ENCODE measurements at places on chromosomes 12 and 14. TPM values are rescaled to one million over a fixed set of nuclear protein-coding genes. Genes with fewer than 3 reads are reported as not detected.

DNA sequence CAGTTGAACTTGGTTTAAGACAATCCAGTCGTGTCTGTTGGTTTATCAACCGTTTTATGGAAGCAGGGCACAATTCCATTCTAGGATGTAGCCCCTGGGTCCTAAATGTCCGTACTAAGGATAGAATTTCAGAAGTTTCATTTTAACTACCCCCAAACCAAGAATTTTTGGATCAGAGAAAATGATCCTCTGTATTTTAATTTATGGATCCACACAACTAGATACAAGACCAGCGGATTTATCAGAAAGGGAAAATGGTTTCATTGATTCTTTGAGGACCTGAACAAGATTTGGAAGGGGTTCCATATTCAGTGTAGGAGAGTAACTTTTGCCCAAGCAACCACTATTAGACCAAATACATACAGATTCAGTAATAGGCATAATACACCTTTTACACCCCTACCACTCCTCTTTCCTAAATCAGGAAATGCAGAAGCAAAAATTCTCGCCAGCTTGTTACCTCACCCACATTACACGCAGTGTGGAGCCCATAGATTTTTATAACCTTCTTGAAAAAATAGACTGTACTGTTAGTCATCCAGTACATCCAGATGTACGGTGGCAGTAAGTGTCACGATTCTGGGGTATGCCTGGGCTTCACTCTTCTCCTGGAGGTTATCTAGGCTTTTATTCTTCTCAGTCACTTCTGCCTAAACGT lies 1.4 kb upstream of the FBXL14 start:
- peak overlapping the region; percentile 98 for H3K4me3 ChIP-seq
- no peak for DNase-seq
- H3K27ac ChIP-seq, result no peak overlapping the region
- H3K36me3 ChIP-seq, result peaks cover 15% of the 10 kb centered on the region
- H3K4me1 ChIP-seq, result peaks cover 27% of the 10 kb centered on the region
- no peaks in the 10 kb centered on the region for H3K27me3 ChIP-seq

HOXC9 gene
- not detected for total RNA-seq

ALG10 gene
- total RNA-seq, result 22.6 TPM

DNA sequence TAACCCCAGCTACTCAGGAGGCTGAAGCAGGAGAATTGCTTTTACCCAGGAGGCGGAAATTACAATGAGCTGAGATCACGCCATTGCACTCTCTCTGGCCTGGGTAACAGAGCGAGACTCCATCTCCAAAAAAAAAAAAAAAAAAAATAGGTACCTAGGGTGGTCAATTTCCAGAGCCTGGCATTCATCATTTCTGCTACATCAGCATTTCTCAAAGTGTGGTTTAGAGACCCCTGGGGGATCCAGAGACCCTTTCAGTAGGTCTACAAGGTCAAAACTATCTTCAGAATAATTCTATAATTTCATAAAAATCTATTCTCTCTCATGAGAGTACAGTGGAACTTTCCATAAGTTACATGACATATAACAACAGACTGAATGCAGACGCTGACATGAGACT lies 19.9 kb downstream of the CERS5 start:
- no peak overlapping the region for H3K27ac ChIP-seq
- peaks cover 25% of the 10 kb centered on the region for H3K4me1 ChIP-seq
- no peaks in the 10 kb centered on the region for H3K27me3 ChIP-seq
- no peak for DNase-seq
- H3K36me3 ChIP-seq, result peaks cover 7% of the 10 kb centered on the region

DNA sequence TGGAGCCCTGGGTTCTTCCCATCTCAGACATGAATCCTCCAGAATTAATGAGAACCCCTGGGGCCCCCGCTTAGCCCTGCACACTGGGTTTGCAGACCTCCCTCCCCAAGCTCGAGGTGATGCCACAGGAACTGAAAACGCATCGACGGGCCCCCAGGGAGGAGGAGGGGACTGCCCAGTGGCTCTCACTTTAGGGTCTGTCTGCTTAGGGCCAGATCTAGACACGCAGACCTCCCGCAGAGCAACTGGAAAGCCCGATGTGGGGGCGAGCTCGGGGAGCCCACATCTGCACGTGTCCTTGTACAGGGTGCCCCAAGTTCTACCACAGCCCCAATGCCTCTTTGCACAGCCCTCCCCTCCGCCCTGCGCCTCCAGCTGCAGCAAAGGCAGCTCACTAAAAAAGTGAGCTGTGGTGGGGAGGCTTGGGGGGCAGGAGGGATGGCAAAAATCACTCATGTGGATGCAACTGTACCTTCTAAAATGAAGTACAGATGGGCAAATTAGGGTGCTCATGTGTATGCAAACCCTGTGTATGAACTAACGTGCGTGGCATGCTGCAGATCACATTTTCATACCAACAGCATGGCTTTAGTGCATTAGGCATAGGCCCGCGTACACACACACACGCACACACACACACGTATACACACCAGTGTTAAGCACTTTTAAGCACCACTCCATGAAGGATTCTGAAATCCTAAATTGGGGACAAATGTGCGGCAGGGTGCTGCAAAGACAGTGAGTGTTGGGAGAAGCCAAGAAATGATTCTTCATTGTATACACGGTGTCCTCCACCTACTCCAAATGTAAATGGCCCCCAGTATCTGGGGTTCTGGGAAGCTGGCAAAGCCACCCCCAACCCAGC lies 99.9 kb upstream of the MAP1LC3B2 start:
- no peak overlapping the region for H3K4me3 ChIP-seq
- H3K27me3 ChIP-seq, result peaks cover 2% of the 10 kb centered on the region
- no peaks in the 10 kb centered on the region for H3K36me3 ChIP-seq
- H3K4me1 ChIP-seq, result no peaks in the 10 kb centered on the region
- no peak overlapping the region for H3K27ac ChIP-seq
- DNase-seq, result no peak

DNA sequence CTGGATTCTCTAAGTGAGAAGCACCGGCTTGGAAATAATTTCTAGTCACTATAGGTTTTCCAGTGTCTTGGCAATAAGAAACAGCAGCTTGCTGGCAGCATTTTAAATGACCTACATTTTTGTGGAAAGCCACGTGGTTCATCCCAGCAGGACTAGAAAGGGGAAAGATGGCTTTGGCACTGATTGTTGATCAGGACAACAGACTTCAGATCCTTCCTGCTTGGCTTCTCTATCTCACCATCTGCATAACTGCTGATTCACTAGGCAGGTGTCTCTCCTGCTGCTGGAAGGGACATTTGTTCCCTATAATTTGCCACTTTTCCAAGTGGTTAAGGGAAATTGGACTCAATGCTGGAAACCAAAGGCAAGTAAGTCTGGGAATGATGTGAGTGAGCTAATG lies 131.0 kb downstream of the TTC8 start:
- H3K4me3 ChIP-seq, result no peak overlapping the region
- no peak for DNase-seq
- H3K36me3 ChIP-seq, result no peaks in the 10 kb centered on the region
- H3K4me1 ChIP-seq, result no peaks in the 10 kb centered on the region
- peaks cover 10% of the 10 kb centered on the region for H3K27me3 ChIP-seq

- no peaks in the 10 kb centered on the region for H3K36me3 ChIP-seq
- peak overlapping the region; percentile 75 for H3K27ac ChIP-seq
- no peaks in the 10 kb centered on the region for H3K27me3 ChIP-seq
- no peaks in the 10 kb centered on the region for H3K4me1 ChIP-seq
- peak overlapping the region; percentile 45 for H3K4me3 ChIP-seq
These were observed 274.7 kb downstream of the DAD1 start for GRCh38 chr14:22314183-22314820.

- no peaks in the 10 kb centered on the region for H3K27me3 ChIP-seq
- no peak for DNase-seq
- peaks cover 22% of the 10 kb centered on the region for H3K36me3 ChIP-seq
- peaks cover 6% of the 10 kb centered on the region for H3K4me1 ChIP-seq
These were observed 44.4 kb downstream of the DDX51 start for GRCh38 chr12:132099739-132100138.

- peak; percentile 45 for DNase-seq
- no peaks in the 10 kb centered on the region for H3K36me3 ChIP-seq
- H3K27me3 ChIP-seq, result no peaks in the 10 kb centered on the region
These were observed 62.8 kb downstream of the HRK start for GRCh38 chr12:116818341-116818856.

GRCh38 chr12:103368167-103368566 lies 127.6 kb downstream of the C12orf42 start:
- no peak overlapping the region for H3K4me3 ChIP-seq
- no peak overlapping the region for H3K27ac ChIP-seq
- peaks cover 12% of the 10 kb centered on the region for H3K4me1 ChIP-seq
- H3K27me3 ChIP-seq, result no peaks in the 10 kb centered on the region
- no peaks in the 10 kb centered on the region for H3K36me3 ChIP-seq

GRCh38 chr12:22529281-22530060 lies 14.9 kb downstream of the C2CD5 start:
- H3K4me3 ChIP-seq, result no peak overlapping the region
- H3K27ac ChIP-seq, result no peak overlapping the region
- H3K4me1 ChIP-seq, result peaks cover 8% of the 10 kb centered on the region
- peaks cover 31% of the 10 kb centered on the region for H3K36me3 ChIP-seq
- H3K27me3 ChIP-seq, result no peaks in the 10 kb centered on the region

LRFN5 gene
- not detected for total RNA-seq

DNA sequence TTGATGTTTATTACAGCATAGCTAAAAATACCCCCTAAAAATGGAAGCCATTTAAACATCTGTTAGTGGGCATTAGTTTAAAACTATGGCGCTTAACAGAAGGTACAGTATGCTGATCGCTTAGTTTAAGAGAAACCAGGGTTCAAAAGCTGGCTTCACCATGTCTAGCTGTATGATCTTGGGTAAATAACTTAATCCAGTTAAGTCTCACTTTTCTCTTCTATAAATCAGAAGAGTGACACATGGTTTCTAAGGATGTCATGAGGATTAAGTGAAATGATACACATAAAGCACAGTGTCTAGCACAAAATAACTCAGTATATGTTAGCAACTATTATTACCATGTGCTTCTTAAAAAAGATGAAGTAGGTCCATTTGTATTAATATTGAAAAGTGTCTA lies 38.7 kb downstream of the STK38L start:
- no peaks in the 10 kb centered on the region for H3K27me3 ChIP-seq
- no peak overlapping the region for H3K27ac ChIP-seq
- peaks cover 27% of the 10 kb centered on the region for H3K4me1 ChIP-seq
- H3K4me3 ChIP-seq, result no peak overlapping the region

DNA sequence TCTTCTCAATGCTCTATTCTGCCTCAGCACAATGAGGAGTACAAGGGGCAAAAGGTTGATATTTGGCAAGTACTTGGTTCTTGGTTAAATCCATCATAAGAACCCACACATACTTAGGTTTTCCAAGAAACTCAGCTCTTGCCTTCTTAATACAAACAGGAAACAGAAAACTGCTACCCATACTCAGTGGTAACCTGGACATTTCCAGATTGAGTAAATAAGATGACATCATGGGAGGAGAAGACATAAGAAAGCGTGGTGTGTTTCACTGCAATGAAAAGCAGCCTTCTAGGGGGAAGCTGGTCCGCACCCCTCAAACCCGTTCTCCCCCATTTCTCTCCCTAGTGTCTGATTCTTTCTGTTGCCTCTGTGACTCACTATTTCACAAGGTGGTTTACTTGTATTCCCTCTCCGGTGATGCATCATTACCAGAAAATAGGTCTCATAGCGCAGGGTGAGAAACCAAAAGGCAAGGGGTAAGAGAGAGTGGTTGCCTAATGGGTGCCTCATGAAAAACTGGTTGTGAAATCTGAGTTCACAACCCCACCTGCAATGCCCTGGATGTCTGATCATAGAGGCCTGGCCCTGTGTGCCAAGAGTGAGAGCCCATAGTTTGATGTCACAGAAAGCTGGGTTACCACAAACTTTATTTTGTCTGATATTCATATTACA lies 326.5 kb upstream of the TBX3 start:
- H3K36me3 ChIP-seq, result no peaks in the 10 kb centered on the region
- DNase-seq, result no peak
- H3K27me3 ChIP-seq, result no peaks in the 10 kb centered on the region
- no peak overlapping the region for H3K27ac ChIP-seq

DNA sequence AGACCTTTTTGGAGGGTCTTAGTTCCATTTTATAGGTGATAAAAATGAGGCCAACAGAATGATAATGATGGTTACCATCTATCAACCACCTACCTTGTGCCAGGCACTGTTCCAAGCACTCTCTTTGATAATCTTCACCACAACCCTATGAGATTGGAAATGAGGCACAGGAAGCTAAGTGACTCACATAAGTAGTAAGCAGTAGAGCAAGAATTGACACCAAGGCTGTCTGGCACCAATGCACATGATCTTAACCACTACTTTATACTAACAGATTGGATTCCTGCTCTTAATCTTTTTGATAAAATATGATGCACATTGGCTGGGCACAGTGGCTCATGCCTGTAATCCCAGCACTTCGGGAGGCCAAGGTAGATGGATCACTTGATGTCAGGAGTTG lies 91.4 kb downstream of the DRAM1 start:
- DNase-seq, result peak; percentile 28
- no peaks in the 10 kb centered on the region for H3K27me3 ChIP-seq
- H3K4me3 ChIP-seq, result no peak overlapping the region
- no peaks in the 10 kb centered on the region for H3K36me3 ChIP-seq
- H3K4me1 ChIP-seq, result peaks cover 17% of the 10 kb centered on the region

DNA sequence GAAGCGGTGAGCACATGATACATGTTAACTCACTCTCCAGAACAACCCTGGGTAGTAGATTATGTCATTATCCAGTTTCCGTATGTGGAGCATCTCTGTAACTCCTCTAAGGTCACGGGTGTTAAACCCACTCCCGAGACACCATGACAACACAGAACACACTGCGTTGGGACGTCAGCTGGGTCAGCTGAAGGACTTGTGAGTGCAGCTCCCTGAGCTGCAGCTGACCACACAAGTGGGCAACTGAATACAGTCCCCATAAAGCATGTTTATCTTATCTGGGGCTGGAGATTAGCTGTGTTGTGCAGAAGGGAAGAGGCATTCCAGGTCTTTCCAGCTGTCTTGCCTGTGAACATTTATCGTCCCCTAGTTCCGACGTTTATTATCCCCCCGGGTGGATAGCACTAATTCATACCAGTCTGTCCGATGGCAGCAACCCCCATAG lies 211.5 kb downstream of the CHST11 start:
- peaks cover 67% of the 10 kb centered on the region for H3K4me1 ChIP-seq
- no peaks in the 10 kb centered on the region for H3K36me3 ChIP-seq
- H3K27ac ChIP-seq, result no peak overlapping the region
- no peak for DNase-seq
- H3K4me3 ChIP-seq, result no peak overlapping the region

DNA sequence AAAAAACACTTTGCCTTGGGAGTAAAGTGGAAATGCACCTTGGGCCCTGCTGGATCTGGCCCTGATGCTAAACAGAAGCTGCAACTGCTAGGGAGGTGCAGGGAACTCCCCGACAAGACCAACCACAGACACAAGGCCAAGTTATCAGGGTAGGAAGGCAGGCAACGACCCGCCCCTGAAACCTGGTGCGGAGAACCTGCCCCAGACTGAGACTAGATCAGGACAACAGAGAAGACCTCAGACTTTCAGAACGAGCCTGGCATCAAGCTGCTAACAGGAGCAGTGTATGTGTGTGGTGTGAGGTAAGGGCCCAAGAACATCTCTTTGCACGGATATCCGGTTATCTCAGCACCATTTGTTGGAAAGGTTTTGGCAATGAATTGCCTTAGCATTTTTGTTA lies 233.7 kb upstream of the RTL1 start:
- DNase-seq, result no peak
- H3K36me3 ChIP-seq, result peaks cover 4% of the 10 kb centered on the region
- no peak overlapping the region for H3K4me3 ChIP-seq
- H3K4me1 ChIP-seq, result peaks cover 9% of the 10 kb centered on the region
- H3K27ac ChIP-seq, result no peak overlapping the region
- peaks cover 19% of the 10 kb centered on the region for H3K27me3 ChIP-seq

JDP2 gene
- 2.6 TPM for total RNA-seq

GRCh38 chr12:42283739-42284138 lies 42.2 kb downstream of the ZCRB1 start:
- peaks cover 4% of the 10 kb centered on the region for H3K4me1 ChIP-seq
- no peaks in the 10 kb centered on the region for H3K36me3 ChIP-seq
- peaks cover 3% of the 10 kb centered on the region for H3K27me3 ChIP-seq
- H3K27ac ChIP-seq, result no peak overlapping the region
- no peak overlapping the region for H3K4me3 ChIP-seq
- no peak for DNase-seq

Measured in activated CD4-positive, alpha-beta T cell treated with anti-CD3 and anti-CD28 coated beads for 36 hours (primary cell).